Ureter (tissue), 1 donor: ENCODE measurements at places on chromosomes 1 and 21. TPM values are rescaled to one million over a fixed set of nuclear protein-coding genes. Genes with fewer than 3 reads are reported as not detected.
A peak's percentile ranks its signal among the peaks of the same experiment; 100 is the strongest.

TNFRSF4 gene
- total RNA-seq = 2.0 TPM

INSRR gene
- 0.13 TPM for total RNA-seq

PEA15 gene
- 133 TPM for total RNA-seq

CDCP2 gene
- total RNA-seq = 0.83 TPM

AIRE gene
- not detected for total RNA-seq

CACNA1S gene
- not detected for total RNA-seq

PRKAA2 gene
- 7.1 TPM for total RNA-seq

CDCA8 gene
- 1.2 TPM for total RNA-seq

HAO2 gene
- 0.23 TPM for total RNA-seq

FAM177B gene
- 0.44 TPM for total RNA-seq

RIPPLY3 gene
- 0.18 TPM for total RNA-seq

- no peak for DNase-seq
Measured at GRCh38 chr1:21823206-21823979, 11.3 kb downstream of the LDLRAD2 start.

GRCh38 chr1:21311016-21311415 is 20.8 kb upstream of the ECE1 start:
- no peak for DNase-seq

DNA sequence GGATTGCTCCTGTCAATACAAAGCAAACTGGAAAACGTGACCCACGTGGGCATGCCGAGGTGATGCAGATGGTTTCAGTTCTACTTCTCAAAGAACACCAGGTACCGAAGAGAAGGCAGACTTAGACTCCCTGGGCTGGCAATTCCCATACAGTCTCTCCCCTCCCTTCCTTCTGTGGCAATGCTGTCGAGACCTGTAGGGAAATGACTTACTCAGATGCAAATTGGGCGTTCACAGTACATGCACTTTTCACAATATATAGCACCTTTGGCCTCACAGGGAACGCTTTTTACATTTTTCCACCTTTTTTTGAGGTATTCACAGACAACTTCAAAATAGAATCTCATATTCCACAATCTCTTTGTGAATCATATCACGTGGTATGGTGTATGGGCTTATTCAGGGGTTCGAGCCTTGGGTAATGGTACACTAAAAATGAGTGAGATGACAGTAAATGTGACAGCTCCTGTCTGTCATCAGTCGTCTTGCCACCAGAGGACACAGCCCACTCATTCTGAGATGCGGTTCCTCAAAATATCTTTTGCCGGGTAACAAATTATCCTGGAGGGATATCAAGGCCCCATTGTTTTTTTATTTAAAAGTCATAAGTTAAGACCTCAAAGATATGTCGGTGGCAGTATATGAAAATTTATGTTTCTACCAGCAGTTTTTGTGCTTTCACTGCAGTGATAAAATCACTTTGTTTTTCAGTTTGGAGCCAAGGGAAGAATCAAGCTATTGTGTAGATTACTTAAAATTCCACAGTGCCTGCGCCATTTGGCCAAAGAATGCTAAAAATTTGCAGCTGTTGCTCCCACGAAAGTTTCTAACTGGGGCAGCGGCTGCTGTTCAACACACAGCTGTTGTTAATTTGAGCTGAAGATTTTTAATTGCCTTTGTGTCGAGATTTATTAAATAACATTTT is 168.4 kb downstream of the ZZZ3 start:
- DNase-seq = no peak

GRCh38 chr1:19367584-19368041 is 55.5 kb downstream of the SLC66A1 start:
- no peak for DNase-seq

DNA sequence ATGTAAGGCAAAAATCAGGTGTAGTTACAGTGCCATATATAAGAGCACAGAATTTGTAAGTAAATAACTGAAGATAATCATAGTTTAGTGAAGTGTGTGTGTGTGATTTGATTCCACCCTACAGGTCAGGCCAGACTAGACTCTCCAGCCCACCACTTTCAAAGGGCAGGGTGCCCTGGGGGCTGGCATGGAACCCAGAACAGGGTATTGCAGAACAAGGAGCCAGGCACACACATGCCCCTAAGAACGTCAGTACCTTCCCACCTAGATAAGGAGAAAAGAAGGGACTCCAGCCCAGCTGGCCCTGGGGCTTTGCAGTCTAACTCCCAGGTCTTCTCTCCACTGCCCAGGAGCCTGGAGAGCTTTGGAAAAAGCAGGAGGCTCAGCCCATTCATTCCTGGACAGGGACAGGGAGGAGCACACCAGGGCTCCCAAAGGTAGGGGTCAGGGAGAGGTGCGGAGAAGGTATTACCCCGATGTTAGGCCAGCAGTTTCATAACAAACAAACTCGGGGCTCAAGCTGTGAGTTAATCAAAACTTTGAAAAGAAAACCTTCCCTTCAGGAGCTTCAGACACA is 149.7 kb upstream of the VANGL1 start:
- peak; percentile 32 for DNase-seq

- DNase-seq = no peak
Measured at GRCh38 chr1:7302873-7303272, 468.2 kb upstream of the VAMP3 start.

- DNase-seq = no peak
Measured at GRCh38 chr1:159144571-159144970, 26.8 kb upstream of the CADM3 start.

- peak; percentile 22 for DNase-seq
Measured at GRCh38 chr1:29517251-29518086, 281.1 kb downstream of the PTPRU start.

GRCh38 chr21:46142582-46143473 is 12.6 kb downstream of the FTCD start:
- no peak for DNase-seq

DNA sequence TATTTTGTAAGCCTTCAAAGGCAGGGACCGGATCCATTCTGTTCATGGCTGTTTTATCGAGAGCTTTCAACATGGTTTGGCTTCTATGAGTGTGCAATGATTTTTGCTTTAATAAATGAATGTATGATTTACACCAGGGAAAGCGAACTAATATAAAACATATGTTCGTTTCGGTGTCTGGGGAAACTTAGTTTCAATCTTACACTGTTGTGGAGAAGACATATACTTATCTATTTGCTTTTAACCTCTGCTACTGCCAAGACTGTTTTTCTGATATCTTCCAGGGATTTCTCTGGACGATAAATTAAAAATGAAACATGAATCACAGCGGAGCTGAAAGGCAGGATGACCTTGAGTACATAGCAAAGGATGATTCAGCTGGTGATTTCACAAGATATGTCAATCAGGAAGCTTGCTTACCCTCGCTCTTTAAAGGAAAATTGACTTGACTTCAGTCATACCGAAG is 14.7 kb upstream of the CYYR1 start:
- DNase-seq = no peak

DNA sequence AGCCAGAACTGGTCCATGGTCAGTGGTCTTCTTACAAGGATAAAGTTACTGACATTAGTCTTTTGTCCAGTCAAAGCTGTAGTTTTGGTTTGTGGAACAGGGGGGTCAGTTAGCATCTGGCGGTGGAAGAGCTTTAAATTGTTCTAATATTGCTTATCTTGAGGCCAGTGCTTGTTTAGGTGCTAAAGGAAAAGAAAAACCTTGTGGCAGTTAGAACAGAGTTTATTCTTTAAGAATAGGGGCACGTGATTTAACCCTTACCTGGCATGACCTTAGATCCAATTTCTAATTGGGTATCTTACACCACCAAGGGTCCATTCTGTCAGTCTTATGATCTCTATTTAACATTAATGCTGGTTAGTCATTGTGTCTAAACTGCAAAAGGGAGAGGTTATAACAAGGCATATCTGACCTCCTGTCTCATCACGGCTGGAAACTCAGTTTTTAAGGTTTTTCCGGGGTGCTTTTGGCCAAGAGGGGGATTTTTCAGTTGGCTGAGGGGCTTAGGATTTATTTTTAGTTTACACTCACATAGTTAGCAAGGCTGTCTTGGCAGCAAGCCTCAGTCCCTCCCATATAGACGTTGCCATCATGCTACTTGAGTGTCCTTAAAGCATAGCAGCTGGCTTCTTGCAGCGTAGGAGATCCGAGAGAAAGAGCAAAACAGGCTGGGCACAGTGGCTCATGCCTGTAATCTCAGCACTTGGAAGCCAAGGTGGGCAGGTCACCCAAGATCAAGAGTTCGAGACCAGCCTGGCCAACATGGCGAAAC is 60.1 kb upstream of the FAM89A start:
- no peak for DNase-seq

DNA sequence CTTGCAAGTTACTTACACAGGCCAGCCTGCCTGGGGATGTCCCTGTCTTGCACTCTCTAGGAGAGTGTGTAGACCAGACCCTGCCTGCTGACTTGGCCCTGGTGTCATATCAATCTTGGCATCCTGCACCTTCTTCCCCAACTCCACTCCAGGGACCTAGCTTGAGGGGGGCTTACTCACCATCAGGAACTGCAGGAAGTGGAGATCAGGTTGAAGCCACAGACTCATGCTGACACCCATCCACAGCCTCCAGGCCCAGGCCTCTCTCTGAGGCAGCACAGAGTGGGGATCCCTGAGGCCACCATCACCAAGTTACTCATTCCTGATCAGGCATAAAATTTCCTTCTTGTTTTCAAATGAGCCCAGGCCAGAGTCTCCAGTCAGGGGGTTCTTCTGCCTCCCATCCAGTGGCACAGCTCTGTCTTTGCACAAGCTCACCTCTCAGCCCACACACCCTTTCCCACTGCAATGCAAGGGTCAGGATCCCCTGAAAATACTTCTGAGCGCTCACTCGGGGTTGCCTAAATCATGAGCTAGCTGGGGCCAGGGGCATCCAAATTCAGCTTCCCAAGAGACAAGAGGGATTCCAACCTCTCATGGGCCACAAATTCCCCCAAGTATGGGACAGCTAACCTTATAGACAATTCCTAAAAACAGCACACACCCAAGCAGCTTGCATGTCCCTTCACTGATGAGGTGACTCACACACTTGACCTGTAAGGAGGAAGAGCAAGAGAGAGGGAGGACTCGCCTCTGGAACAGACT is 33.5 kb downstream of the CSMD2 start:
- DNase-seq = no peak

GRCh38 chr21:37193676-37194075 is 73.5 kb downstream of the VPS26C start:
- DNase-seq = no peak

DNA sequence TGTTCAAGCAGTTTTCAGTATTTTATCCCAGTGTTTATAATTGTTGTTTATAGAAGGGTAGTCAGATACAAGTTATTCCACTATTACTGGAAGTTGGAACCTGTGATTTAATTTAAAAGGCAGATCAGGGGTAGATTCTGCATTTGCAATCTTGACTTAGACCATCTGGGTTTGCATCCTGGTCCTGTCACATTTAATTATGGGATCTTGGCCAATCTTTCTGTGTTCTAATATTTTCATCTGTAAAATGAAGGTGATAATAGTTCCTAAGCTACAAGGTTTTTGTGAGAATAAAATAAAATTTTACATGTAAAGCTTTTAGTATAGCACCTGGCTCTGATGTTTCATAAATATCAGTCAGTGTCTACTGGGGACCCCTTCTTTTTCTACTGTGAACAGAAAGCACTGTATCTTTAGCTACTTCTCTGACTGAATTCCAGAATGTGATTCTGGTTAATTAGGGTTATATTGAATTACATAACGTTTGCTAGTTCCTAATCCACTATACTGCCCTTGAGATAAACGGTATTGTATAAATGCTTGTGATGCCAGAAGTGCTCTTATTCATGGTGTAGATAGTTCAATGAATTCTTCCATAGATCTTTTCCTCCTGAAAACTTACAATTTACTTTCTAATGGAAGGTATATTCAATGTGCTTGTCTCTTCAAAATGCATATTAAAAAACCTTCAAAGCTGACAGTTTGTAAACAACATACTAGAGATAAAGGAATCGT is 131.0 kb downstream of the KCNK1 start:
- DNase-seq = no peak

DNA sequence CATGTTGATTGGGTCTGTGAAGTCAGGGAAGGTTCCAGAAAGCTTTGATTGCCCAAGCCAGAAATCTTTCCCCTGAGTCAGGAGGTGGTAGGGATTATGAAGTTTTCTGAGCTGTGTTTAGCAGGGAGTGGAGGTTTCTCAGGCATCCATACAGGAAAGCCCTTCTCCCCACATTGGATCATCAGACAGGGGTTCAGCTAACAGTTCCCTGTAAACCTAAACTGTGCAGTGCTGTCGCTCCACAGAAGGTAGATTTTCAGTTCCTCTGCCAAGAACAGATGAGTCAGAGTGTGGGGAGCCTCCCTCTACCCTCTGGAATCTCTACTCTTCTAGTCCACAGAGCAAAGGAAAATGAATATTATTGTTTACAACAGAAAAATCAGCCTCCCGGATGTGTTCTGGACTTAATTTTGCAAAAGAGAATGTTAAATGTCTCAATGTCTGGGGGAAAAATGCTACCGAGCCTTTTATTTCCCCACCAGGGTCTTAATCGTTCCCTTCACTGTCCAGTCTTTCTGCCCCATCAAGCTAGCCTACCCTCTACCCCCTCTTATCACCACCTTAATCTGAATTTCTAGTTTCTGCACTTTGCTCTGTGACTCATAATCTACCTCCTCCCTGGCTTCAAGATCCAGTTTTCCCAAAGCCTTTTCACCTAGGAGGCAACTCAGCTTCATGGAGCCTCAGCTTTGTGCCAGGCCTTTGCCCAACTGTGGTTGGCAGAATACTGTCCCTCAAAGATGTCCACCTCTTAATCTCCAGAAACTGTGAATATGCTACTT is 355.6 kb downstream of the PRDM2 start:
- DNase-seq = no peak

DNA sequence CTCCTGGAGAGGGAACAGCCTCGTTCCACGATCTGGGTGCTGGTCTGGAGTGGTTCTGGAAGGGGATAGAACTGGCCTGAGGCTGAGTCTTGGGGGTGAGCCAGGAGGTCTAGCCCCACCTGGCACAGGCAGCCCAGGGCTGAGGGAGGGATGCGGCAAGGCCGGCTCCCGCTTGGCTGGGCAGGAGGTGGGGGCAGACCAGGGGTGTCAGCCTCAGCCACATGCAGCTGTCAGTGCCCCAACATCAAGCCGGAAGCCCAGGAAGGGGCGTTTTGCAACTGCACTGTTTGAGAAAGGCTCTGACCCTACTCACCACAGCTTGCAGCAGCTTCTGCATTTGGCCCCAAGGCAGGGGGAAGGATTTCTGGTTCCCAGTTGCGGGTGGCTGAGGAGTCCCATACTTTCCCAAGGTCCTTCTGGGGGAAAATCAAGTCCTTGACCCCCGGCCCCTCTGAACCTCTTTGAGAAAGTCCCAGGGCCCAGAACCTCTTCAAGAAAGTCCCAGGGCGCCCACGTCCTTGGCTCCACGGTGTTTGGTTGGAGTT is 2.0 kb downstream of the EFHD2 start:
- DNase-seq = no peak

- DNase-seq = no peak
Measured at GRCh38 chr1:220281159-220281574, 8.9 kb upstream of the RAB3GAP2 start.

- no peak for DNase-seq
Measured at GRCh38 chr1:65975708-65976107, 183.0 kb downstream of the PDE4B start.

GRCh38 chr1:58815686-58816071 is 31.8 kb upstream of the JUN start:
- no peak for DNase-seq

- no peak for DNase-seq
Measured at GRCh38 chr1:222919478-222919865, 104.6 kb downstream of the DISP1 start.

- no peak for DNase-seq
Measured at GRCh38 chr1:20660847-20661206, 342 bp downstream of the DDOST start.
